ENCODE measurements at places on chromosomes 5 and 9. TPM values are rescaled to one million over a fixed set of nuclear protein-coding genes. Genes with fewer than 3 reads are reported as not detected.

GRCh38 chr9:35164711-35165110 lies 2.9 kb downstream of the UNC13B start:
- peak; percentile 29 for DNase-seq

DNA sequence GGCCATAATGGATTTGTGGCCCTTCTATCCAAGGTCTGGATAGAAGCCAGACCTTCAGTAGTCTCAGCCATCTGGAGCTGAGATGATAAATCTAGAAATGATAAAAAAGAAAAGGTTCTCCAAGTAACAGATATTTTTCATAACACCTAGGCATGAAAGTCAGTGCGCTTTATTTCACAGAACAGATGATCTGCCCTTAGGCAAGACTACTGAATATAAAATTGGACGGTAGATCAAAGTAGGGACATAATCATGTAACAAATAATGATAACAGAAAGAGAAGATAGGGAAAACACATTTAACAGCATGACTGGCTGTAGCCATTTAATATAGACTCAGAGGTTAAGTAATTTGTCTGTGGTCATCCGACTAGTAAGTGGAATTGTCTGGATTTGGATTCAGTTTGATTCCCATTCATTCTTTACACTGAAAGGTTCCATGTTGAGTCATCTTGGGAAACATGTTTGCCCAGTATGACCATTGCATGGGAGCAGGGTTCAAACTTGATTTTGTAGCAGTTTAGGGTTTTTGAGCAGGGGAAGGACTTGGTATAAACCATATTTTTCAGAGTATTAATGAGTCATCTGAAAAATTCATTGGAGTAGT lies 4.1 kb upstream of the CAVIN4 start:
- no peak for DNase-seq

PNPLA7 gene
- total RNA-seq: 5.4 TPM

DNA sequence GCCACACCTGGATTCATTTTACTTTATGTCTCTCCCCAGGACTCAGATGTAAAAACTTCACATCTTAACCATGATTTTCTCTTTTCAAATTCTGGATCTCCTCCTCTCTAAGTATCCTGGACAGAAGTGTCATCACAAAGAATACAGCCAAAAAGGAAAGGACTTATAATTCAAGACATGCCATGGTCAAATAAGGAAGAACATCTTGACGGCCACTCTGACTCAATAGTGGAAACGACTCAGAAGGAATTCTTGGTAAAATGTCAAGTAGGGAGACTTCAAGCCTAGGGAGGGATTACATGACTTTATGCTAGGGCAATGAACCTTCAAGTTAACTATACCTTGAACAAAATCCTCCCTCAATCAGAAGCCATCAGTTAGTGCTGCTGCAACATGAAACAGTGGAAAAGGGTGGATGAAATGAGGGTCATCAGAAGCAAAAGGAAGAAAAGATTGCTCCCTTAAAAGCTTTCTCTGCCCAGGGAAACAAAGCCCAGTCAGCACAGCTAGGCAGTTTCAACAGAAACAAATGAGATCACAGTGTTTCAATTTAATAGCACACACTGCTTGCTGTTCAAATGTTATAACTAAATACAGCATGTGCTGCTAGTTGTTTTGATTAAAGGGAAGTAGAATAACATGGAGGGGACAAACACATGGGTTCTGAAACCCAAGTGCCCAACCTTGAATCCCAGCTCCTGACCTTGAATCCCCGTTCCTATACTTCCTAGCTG lies 101.4 kb downstream of the LPAR1 start:
- DNase-seq: peak; percentile 80

NMUR2 gene
- not detected for total RNA-seq

DNA sequence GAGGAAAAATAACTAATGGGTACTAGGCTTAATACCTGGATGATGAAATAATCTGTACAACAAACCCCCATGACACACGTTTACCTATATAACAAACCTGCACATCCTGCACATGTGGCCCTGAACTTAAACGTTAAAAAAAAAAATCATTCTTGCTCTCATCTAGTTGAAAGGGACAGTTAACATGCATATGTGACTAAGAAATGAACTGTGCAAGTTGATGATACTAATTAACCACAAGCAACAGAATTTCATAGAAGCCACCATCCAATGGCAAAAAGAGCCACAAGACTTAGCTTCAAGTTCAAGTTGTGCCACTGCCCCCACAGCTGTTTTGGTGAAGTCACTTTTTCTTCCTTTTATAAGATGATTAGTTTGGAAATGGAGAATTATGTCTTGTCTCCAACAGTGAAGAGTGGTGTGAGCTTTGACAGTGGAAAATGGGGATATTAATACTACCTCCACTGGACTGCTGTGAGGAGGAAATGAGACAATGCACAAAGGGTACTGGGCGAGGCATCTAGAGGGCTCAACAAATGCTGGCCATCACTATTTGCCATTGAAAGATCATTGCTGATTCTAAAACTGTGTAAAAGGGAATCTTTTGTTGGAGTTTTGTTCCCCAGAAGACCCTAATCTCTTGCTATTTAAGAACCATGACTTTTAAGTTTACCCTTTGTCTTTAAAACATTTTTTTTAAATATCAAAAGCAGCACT lies 202.1 kb downstream of the EBF1 start:
- no peak for DNase-seq

DNA sequence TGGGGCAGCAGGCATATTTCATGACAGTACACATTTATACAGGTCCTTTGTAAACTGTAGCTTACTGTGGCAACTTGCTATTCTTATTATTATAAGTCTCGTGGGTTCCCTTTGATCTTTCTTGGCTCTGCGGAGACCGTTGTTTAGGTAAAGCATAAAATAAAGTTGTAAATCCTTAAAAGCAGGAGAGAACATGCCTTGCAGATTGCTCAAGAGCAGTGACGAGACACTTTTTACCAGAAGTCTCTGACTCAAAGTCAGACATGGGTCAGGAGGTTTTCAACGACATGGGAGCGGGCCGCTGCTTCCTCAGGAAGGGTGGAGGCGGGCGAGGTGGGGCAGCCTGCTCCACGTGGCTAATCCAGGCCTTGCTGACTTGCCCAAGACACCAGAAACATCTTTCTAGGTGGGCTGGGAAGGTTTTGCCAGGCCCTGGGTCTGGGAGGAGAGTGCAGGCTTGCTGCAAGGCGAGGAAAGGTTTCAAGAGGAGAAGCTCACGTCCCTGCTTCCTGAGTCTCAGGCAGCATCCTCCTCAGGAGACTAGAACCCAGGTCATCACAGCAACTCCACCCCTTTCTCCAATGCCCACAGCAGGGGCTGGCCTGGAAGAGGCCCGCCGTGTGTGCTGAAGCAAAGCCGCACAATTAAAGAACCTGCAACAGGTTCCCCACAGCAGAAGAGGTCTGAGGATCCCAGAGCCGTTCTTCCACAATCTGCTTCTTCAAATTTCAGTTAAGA lies 6.5 kb downstream of the TBC1D2 start:
- DNase-seq: peak; percentile 87

DNA sequence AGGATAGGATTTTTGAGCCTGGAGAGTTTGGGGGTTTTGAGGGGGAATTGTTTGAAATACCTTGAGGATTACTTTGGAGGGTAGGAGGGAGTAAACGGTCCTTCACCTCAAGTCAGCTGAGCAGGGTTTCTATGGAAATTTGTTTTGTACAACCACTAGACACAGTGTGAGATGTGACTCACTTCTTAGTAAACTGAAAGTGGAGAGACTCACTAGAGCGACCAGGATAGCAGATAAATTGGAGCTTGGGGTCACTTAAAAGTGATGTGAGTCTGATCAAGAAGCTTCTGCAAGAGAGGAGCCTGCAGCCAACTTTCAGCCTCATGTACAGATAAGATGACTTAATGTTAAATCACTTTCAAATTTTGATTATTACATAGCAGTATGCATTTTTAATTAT lies 1945.9 kb upstream of the NUDT12 start:
- DNase-seq: no peak
